Posterior cingulate gyrus (tissue), 11 donors: ENCODE measurements at places on chromosomes 16 and 17.

DNA sequence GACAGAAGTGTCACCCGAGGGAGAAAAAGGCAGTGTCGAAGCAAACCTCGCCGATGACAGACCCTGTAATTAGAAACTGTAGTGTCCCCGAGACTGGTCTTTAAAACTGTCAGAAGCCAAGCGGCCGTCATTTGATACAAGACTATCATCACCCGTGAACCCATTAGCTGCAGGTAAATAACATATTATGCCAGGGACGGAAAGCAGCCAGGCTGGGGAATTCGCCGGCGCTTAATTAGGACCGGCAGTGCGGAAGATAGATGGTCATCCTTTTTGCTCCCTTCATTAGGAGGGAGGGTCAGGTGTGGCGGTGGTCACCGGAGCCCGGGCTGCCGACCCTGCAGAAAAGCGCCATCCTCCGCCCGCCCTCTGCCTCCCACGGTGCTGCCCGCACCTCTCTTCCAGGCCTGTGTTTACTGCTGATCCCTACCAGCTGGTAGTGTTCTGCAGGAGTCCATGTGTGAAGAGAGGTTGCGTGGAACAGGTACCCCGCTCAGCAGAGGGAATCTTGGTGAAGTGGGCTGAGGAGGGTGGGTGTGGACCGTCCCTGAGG is 109.4 kb upstream of the GSE1 start:
- DNase-seq: no peak

GRCh38 chr17:64081802-64082799 is 47.8 kb downstream of the ERN1 start:
- DNase-seq: no peak

- DNase-seq: no peak
Observed at GRCh38 chr17:34024386-34024785, 230.7 kb upstream of the CCL2 start.

GRCh38 chr17:38741921-38742410 is 6.2 kb downstream of the PCGF2 start:
- no peak for DNase-seq

DNA sequence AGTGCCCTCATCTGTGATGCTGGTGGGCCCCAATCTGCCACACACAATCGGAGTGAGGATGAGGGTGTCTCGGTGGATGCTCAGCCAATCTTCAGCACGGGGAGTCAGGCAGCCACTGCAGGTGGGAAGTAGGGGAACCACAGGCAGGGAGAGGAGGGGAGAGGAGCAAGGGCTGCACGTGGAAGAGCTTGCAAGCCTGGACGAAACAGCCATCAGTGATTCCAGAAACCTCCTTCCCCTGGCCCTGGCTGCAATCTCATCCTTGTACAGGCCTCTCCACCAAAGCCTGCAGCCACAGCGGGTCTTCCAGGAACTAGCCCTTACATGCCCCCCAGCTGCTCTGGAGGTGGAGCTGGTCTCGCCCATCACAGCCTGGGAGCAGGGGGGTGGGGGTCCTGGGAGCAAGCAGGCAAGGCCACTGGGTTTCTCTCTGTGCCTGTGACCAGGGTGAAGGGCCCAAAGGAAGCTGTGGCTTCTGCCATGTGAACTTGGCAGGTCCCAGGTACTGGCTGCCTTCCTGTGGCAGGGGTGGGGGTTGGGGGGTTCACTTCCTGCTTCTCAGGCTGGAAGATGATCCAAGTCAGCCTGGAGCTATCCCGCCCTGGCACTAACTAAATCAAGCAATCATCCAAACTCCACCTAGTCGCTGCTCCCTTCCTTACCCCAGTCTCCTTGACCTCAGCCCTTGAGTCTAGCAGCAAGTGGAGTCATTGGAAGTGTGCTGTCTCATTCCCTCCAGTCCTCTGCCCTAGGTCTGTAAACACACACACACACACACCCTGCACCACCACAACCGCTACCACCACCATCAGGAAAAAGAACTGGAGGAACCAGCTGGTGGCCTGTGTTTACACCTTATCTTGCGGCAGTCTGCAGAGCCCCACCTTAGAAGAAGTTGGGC is 29.4 kb upstream of the MLKL start:
- DNase-seq: peak; percentile 59

DNA sequence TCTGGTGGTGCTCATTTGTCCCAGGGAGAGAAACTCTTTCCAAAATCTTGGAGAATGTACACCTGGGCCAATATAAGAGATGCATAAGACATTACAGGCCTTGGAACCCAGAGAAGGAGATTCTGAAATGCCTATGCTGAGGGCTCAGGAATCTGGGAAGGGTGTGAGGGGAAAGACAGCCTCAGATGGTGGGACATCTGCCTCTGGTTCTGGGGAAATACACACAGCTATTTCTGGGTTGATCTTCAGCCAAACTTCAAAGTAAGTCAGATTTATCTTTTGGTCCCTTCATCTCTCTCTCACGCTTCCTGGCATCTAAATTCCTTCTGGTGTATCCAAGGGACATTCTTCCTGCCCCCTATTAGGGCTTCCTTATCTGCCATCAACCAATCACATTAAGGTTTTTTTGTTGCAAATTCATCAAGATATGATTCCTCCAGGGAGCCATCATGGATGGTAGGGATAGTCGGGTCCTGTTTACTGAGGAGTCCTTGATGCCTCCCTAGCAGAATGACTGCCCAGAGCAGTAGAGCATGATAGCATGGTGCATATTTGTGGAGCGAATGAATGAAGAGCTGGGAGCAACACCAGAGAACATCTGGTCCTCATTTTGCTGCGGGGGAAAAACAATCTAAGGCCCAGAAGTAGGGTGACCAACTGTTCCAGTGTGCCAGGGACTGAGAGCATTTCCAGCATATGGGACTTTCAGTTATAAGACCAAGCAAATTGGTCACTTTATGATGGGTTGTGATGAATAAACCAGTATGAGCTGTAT is 35.7 kb upstream of the DYNLL2 start:
- DNase-seq: no peak

GRCh38 chr17:38421171-38421841 is 7.0 kb upstream of the ARHGAP23 start:
- no peak for DNase-seq
